Erythroblast (primary cell): ENCODE measurements at places on chromosomes 11 and 22.
A peak's percentile ranks its signal among the peaks of the same experiment; 100 is the strongest.

DNA sequence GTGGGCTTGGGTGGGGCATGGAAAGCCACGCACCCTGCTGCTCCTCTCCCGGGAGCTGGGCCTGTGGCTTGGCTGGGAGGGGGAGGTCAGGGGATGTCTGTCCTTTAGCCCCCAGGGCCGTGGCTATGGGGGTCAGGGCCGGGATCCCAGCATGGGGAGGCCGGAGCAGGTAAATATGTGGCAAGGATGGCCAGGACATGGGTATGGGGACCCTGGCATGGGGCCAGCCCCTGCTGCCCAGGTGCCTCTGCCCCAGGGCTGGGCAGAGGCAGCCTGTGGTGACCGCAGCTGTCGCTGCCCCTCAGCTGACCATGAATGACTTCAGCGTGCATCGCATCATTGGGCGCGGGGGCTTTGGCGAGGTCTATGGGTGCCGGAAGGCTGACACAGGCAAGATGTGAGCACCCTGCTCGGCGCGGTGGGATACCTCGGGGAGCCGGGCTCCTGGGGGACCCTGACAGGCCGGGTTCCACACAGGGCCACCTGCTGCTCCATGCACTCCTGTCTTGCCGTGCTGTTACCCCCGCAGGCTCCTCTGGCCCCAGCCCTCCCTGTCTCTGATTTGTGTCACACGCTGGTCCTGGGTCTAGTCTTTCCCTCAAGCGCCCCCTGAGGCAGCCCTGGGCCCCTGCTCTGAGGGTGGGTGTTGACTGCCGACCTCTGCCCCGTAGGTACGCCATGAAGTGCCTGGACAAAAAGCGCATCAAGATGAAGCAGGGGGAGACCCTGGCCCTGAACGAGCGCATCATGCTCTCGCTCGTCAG is 8.1 kb upstream of the ANKRD13D start:
- DNase-seq: no peak

DNA sequence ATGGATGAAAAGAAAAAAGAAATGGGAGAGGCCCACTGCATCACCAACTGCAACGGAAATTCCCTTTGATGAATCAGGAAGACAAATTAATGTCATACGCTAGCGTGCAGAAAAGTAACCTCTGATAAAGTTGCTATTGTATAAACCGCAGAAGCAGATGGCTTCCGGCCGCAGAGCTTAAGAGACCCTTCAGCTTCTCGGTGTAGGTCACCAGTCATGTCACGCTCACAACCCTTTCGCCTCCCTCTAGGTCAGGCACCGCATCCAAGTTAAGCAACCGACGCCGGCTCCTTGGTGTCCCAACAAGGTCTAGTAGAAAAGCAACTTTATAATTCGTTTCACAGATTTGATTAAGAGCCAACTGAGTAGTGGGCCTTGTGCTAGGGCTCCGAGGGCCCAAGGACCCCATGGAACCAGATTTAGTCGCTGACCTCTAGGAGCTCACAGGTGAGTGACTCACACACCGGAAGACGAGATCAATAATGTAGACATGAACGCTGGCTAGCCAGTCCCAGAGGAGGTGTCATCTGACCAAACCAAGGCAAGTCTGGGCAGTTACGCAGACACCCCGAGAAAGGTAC is 1.2 kb upstream of the ZFP91 start:
- DNase-seq: no peak

- DNase-seq: no peak
Measured at GRCh38 chr11:78295991-78296930, 107.5 kb downstream of the USP35 start.

GRCh38 chr22:44298406-44299091 is 14.2 kb downstream of the SHISAL1 start:
- DNase-seq: no peak

DNA sequence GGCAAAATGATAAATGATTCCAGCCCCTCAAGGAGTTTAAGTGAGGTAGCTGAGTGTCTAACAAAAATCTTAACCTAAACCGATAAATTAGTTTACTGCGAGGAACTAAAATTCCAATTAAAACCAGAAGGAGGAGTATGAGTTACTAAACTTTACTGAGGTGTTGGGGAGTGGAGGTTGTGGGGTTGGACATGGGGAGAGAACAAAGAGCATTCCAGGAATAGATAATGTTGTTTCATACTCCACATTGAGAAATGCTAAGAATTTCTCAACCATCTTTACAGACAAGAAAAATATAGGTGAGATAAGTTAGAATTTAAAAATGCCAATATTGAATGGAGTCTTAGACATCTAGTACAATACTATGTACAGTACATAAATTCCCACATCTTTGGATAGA is 488.6 kb downstream of the METTL15 start:
- DNase-seq: no peak

DNA sequence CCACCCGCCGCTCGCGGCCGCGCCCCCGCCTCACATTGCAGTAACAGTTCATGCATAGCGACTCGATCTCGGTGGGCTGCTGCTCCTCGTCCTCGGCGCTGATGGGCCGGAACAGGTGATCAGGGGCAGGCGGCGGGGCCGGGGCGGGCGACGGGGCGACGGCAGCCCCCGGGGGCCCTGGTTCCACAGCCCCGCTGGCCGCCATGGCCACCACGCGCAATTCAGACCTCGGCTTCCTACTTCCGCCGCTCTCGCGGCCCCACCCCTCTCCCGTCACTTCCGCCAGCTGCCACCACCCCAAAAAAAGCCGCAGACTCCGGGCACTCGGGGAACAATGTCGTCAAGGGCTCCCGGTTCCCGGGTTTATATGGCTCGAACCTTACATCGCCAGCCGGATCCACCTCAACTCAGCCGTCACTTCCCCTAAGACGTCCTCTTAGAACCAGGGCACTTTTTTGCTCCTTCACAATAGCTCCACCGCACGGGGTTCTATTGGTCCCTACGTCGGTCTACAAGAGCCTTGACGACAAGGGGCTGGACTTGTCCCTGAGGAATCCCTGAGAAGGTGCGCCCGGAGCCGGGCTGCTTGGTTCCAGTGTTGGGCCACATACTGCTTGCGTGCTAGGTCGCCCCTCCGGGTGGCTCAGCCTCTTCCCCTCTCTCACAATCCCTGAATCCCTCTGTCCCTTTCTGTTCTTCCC is at the start of gene ZPR1:
ZPR1 (minus strand) TSS at position 238 of the 701 bp plus-strand sequence; CDS start at position 205, 33 bp downstream.
- peak; percentile 82 for DNase-seq

GRCh38 chr22:17590586-17590985 is 27.3 kb downstream of the SLC25A18 start:
- no peak for DNase-seq
